Upper lobe of left lung (tissue), 6 donors: ENCODE measurements at places on chromosomes 1 and 21.

DNA sequence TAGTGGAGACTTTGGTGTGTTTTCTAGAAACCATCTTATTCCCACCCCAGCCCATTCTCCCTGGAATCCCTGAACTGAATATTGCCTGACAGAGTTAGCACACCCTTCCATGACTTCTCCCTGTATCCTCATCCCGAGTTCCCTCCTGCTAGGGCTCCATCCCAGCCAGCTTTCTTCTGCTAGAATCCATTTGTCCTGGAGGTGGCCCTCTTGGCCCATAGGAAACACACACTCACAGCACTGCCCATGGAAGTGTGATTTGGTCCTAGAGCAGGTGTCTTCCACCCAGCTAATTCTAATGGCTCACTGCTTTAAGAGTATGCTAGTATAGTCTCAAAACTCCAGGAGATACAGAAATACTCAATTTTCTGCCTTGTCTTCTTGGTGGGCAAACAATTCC is 4.1 kb downstream of the KRTAP15-1 start:
- DNase-seq = no peak

DNA sequence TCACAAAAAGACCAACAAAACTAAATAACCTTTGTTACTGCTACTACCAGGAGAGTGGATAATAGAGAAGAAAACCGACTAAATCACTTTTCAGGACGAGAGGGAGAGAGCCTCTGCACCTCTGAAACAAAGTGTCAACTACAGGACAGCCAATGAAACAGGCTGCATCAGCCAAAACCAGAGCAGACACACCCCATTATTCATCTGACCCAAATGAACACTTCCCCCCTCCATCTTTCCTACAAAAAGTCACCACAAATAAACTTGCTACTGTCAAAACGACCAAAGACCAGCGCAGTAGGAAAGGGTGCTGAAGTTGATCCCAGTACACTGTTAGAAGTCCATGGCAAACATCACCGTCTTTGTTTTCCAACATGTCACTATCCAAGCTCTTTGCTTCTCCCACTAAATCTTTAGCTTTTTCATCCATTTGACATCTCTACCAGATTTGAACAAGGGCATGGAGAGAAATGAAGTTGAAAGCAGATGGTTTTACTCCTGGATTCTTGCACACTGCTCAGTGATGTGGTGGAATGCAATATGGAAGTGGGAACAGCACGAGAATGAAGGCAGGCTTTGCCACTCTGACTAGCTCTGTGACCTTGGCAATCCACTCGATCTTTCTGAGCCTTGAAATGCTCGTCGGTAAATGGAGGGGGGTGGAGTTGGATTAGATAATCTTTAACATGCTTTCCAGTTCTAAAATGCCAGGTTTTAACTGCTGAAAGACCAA is 20.5 kb downstream of the DSTYK start:
- DNase-seq = no peak

DNA sequence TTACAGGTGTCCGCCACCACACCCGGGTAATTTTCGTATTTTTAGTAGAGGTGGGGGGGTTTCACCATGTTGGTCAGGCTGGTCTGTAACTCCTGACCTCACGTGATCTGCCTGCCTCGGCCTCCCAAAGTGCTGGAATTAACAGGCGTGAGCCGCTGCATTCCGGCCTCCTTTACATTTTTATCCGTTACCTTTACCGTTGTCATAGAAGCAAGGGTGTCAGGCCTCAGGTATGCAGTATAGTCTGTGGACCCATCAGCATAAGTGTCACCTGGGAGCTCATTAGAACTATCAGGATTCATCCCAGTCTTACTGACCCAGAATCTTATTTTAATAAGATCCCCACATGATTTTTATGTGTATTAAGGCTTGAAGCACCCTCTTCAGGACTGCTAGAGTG is 5.4 kb downstream of the CDC42 start:
- DNase-seq = no peak

DNA sequence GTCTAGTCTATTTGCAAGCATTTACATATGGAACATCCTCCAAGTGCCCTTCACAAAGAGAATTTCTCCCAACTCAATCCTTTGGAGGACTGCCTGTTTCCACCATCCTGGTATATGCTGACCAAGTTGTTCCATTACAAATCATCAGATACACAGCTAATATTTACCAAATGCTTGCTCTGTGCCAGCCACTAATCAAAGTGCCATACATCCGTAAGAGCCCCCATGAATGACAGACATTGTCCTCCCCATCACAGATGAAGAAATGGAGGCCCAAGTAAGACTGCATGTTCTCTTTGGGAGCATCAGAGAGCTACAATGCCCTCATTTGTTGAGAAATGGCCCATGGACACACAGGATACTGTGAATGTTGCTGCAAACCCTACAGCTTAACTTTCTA is 130.0 kb upstream of the BACE2 start:
- DNase-seq = no peak

- DNase-seq = no peak
Measured at GRCh38 chr21:43847301-43847700, 17.7 kb upstream of the AGPAT3 start.

DNA sequence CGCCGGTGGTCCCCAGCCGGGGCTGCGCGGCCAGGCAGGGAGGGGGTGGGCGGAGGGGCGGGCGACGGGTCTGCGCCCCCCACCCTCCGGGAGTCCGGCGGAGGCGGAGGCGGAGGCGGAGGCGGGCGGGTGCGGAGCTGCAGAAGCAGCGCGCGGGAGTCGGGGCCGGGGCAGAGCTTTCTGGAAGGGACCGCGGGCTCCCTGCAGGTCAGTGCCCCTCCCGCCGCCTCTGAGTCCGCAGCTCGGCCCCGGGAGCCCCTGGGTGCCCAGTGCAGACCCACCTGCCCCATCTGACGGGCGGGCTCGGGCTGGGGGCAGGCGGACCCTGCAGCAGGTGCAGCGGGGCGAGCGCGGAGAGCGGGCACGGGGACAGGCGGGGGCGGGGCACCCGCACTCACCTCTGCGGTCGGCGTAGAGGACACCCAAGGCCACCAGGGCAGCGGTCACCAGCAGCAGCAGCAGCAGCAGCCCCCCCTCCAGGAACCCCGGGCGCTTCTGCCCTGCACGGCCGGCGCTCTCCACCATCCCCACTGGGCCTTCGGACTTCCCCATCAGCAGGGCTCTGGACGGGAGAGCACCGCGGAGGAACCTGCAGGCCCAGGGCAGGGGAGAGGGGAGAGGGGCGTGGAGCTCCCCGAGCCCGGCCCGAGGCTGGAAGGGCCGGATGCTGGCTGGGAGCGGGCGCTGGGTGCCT is 3.7 kb downstream of the MMEL1 start:
- no peak for DNase-seq

DNA sequence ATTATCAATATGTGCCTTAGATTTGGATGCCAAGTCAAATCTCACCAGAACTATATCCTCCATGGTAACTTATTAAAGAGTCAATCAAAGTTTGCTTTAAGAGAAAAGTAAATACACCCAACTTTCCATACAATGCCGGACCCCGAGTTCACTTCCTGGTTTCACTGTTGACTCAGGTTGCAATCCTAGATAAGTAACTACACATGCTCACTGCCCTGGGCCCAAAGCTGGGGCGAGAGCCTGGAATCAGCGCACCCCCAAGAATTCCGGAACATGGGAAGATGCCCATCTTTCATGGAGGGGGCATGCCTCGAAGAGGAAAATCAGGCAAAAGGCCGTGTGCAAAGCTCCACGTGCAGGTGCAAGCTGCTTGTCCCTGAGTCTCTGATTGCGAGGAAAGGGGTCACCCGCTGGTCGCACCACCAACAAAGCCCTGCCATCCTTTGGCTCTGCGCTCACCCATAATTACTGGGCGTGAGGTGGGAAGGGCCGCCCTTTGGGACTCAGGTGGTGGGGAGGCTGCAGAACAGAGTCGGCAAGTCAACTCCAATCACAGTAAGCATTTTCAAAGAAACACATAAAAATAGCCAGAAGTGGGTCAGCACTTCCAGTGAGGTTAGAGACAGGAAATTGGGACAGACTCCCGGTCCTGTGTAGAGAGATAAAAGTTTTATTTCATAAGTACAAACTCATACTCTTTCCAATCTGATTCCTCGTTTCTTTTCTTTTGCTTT is 167.7 kb downstream of the TOMM20 start:
- peak; percentile 75 for DNase-seq

DNA sequence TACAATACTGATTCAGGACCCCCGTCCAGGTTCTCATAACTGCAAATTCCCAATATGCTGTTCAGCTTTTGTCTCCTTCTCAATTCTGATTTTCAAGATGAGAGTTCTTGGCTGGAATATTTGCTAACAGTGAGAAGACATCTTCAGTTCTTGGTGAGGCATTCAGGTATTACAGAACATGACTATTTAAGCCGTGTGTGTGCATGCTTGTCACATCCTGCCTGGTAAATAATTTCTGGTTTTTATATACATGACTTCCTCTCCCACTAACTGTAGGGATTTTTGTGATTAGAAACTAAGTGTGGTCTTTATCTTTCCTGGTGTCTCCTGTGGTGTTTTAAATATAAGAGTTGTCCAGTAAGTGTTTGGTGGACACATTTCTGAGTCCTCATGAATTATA is 10.2 kb upstream of the SLC19A2 start:
- DNase-seq = no peak

GRCh38 chr1:64236541-64236954 is 33.1 kb downstream of the UBE2U start:
- no peak for DNase-seq

DNA sequence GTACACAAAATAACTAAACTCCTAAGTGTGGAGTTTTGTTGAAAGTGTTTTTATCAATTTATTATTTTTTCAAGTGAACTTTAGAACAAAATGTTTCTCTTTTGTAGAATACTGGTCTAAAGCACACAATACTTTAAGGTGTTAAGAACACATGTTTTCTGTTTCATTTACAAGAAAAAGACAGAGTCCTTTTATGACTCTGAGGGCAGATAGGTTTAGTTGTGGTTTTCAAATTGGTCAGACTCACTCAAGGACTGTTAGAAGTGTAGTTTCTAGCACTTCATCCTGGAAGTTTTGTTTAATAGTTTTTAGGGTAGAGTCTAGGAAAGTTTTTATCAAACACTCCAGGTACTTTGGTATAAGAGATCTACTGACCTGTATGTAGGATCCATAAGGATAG is 376.5 kb downstream of the LRRIQ3 start:
- no peak for DNase-seq

DNA sequence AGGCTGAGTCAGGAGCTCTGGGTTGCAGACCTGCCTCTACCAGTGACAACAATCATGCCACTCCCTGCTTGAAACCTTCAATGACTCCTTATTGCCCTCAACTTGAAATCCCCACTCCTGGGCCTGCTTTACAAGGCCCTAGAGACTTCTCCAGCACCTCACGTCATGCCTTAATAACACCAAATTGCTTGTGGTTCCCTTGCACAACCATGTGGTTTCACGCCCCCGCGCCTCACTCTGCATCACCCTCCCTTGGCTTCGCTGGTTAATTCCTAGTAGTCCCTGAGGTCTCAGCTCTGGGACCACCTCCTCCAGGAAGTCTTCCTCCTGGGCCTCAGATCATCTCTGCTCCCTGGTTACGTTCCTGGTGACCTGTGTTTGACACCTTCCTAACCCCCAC is 33.0 kb downstream of the EPHA2 start:
- no peak for DNase-seq

DNA sequence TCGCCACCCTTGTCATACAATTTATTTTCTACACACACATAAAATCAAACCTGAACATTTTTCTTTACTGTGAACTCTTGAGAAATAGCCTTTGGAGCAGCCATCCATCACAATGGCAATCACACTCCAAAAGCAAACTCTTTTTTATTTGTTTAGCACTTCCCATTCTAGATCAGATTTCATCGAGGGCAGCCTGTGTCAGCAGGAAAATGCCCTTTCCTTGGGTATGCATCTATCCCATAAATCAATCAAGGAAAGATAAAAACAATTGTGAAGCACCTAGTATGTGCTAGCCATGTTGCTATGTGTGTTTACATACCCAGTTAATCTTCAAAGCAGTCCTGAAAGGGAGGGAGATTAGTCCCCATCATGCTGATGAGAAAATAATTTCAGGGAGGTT is 484.1 kb upstream of the USP24 start:
- no peak for DNase-seq

DNA sequence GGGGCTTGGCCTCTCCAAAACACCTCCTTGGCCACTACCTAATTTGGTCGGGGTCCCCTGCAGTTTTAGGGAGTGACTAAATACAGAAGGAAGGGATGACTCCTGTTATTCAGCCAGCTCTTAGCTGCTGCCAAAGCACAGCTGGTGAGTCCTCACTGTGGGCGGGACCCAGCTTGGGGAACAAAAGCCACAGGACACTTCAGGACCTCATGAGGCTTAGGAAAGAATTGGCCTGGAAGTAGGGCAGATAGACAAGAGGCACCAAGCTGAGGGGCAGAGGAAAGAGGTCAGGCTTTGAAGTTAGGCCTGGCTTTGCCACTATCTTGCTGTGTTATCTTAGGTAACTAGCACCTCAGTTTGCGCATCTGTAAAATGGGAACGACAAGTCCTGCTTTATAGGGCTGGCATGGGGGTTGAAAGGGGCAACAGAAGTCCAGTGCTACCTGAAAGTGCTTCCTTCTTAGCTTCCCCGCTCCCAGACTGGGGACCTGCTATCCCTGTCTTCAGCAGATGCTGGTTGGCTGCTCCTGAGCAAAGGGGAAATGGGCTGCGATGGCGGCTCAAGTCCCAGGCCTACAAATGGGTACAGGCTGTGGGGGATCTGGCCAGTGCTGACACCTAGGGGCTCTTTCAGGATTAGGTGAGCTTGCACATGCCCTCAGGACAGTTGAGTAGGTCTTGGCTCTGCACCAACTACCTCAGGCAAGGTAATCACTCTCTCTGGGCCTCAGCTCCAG is 15.7 kb downstream of the IFI6 start:
- no peak for DNase-seq

GRCh38 chr1:27979859-27980201 is 20.1 kb downstream of the XKR8 start:
- DNase-seq = no peak

GRCh38 chr1:159828581-159829272 is 2.1 kb downstream of the SLAMF8 start:
- DNase-seq = no peak

GRCh38 chr1:154434346-154435085 is 29.4 kb downstream of the IL6R start:
- DNase-seq = no peak

GRCh38 chr1:41513383-41513735 is 28.9 kb upstream of the EDN2 start:
- DNase-seq = no peak

- no peak for DNase-seq
Measured at GRCh38 chr1:79235301-79236002, 228.9 kb upstream of the ADGRL4 start.
